ENCODE measurements at places on chromosomes 3 and 15.

DNA sequence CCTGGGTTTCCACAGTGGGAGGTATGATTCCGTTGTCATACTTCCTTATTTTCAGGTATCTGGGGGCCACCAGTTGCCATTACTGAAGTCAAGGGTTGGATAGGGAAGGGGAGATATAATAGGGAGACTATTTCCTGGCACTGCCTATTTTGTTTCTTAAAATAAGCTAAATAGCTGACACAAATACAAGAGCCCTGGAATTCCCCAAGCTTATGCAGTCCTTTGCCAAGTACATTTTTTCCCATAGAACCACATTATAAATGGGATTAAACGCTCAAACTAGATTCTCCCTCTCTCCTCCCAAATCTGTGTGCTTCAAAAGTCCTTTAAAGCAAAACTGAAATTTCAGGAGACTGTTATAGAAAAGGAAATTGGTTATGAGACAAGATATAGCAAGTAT is 68.7 kb downstream of the AP4E1 start:
- DNase-seq: no peak

DNA sequence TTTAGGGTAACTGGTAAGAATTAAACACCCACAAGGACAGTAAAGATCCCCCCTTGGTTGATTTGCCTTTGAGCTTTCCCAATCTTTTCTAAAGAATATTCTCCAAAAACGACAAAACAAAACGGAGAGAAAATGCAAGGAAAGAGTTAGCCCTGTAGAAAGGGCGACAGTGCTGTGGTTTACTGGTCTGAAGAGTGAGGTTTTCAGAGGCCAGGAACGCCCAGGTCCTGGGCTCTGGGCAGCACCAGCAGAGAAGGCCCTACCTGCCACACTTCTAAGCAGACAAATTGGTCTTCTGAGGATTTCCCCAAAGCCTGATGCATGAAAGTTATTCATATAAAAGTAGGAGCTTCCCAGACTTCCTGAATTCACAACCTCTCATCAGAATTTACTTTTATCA is 119.3 kb downstream of the KCNMB2 start:
- no peak for DNase-seq

- no peak for DNase-seq
These were observed 47.1 kb downstream of the TFG start for GRCh38 chr3:100756441-100756840.

- no peak for DNase-seq
These were observed 213.2 kb upstream of the DCBLD2 start for GRCh38 chr3:99114565-99115291.

GRCh38 chr3:62632510-62633294 is 242.5 kb downstream of the CADPS start:
- DNase-seq: no peak

- DNase-seq: no peak
These were observed 273.1 kb downstream of the GABRG3 start for GRCh38 chr15:27244047-27244446.

GRCh38 chr15:73799466-73799865 is 46.3 kb upstream of the INSYN1 start:
- no peak for DNase-seq

DNA sequence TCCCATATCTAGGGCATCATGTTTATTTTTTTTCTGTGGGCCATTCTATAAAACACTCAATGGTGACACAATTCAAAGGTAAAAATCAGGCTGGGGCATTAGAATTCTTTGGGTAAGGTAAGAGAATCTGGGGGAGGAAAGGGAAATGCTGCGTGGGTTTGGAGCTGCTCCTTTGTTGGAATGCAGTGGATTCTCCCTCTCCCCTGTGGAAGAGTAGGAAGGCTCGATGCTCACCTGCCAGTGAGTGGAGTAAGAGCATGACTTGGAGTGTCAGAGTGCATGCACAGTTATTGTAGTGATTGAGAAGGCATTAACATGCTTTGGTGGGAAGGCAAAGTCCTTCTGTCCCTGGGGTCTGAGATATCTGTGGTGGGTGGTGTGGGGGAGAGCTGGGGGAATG is 280.0 kb downstream of the PDCD6IP start:
- no peak for DNase-seq

DNA sequence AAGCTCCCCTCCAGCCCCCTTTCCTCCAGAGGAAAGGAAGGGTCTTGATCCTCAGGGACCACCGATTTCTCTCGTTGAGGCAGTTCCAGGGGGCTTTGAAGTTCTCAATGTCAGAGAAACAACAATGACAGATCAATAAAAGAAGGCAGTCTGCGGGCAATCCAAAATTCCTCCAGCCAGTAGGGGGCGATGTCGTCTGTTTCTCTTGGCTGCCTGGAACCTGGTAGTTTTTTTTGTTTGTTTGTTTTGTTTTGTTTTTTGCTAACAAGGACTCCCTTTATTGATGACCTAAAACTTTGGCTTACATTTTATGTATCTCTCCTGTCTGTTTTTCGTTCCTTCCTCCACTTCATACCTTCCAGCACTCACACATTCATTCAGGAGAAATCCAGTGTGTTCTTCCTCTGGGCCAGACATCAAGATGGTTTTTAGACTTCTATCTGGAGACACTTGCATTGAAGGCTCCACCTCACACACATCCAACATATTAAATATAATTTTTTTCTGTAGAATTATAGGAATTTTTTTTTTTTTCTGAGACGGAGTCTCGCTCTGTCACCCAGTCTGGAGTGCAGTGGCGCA is 276.6 kb downstream of the RPLP1 start:
- DNase-seq: peak; percentile 45

GRCh38 chr3:61288446-61288845 is 37.2 kb upstream of the FHIT start:
- no peak for DNase-seq

DNA sequence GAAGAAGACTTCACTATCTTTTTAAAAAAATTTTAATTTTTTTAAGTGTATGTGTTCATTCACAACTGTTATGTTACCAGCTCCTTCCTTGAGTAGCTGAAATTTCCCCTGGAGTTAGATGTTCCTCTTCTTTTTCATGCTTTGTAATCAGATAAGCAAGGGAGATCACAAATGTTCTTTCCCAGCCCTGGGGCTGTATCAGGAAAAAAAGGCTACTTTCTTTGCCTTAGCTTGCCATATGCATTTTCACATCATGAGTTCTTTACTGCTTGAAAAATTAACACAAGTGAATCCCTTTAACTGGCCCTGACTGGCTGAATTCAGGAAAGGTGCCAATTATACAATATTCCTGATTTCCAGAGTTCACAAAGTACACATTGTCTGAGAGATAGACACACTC is 353.2 kb upstream of the ATP11B start:
- DNase-seq: no peak

DNA sequence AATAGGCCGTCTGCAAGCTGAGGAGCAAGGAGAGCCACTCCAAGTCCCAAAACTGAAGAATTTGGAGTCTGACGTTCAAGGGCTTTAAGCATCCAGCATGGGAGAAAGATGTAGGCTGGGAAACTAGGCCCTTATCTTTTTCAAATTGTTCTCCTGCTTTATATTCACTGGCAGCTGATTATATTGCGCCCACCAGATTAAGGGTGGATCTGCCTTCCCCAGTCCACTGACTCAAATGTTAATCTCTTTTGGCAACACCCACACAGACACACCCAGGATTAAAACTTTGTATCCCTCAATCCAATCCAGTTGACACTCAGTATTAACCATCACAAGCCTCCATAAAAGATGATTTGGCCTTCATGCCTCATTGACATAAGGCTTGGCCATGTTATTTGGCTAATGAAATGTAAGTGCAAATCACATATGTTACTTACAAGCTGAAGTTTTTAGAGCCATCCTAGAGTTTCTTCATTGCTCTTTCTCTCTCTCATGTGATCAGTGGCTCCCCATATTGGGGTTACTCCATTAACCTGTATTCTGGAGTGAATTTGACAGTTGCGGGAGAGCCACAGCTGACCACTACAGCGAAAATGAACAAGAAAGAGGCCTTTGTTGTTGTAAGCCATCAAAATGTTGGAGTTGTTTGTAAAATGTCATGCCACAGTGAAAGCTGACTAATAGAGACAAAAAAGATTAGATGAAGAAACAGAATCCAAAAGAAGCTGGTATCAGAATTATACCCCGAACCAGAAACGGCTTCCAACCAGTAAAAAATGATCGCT is 61.7 kb downstream of the GBE1 start:
- no peak for DNase-seq

DNA sequence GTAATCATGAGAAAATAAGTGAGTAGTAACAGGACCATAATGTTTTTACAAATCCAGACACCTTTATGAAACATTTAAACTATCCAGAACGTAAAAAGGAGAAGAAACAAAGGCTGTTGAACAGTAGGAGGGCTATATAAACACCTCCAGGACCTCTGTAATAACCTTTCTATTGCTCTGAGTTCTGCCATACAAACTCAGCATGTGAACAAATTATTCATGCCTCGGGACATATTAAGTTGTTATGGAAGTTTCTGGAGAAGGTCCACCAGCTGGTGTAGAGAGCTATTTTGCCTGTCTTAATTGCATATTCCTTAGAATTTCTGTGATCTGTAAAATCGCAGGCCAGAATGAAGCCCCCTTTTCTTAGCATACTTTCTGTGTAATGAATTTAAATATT is 256.3 kb downstream of the UBE2E2 start:
- DNase-seq: no peak

- no peak for DNase-seq
These were observed 14.0 kb upstream of the DUT start for GRCh38 chr15:48317221-48317620.

- no peak for DNase-seq
These were observed 772.4 kb upstream of the NR2F2 start for GRCh38 chr15:95558131-95558530.

DNA sequence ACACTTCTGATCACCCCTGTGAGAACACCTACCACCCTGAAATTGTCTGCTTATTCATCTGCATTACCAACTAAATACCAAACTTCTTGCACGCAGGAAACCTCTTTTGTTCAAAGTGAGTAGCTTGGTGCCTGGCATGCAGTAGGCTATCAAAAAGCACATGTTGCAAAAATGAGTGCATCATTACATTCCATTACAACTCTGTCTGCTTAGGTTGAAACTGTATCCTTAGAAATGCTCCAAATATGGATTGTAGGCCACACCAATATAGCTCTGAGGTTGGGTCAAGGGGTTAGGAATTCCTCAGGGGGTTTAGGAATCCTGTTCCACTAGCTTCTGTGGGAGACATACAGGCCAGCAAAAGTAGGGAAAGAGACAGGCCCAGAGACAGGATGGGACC is 107.2 kb downstream of the THRB start:
- DNase-seq: no peak

GRCh38 chr15:67064607-67065530 is 533 bp upstream of the SMAD3 start:
- DNase-seq: no peak

- DNase-seq: peak; percentile 90
These were observed 32.3 kb upstream of the DUSP7 start for GRCh38 chr3:52088445-52089367.

DNA sequence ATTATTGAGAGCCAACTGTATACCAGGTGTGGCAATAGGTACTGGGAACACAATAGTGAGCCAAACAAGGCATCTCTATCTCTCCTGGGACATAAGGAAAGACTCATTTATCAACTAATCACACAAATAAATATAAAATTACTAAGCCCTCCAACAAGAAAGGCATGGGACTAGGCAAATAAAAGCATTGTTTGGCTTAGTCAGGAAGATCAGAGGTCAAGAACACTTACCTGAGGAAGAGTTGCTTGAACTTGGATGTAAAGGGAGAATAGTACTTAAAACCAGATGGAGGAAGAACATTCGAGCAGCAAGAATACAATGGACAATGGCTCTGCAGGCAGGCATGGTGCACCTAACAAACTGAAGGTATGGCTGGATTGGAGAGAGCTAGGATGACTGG is 300.7 kb downstream of the WDR72 start:
- DNase-seq: no peak

GRCh38 chr15:41523097-41523496 is 9.5 kb upstream of the LTK start:
- DNase-seq: no peak

GRCh38 chr15:99921101-99921500 is 187.9 kb upstream of the LYSMD4 start:
- DNase-seq: no peak

All from inflammatory macrophage treated with lipopolysaccharide for 4 hours (primary cell).